ENCODE measurements at places on chromosomes 7 and 10. TPM values are rescaled to one million over a fixed set of nuclear protein-coding genes. Genes with fewer than 3 reads are reported as not detected.

The ADAMTS14 gene
- not detected for total RNA-seq

The CRYGN gene
- not detected for total RNA-seq

DNA sequence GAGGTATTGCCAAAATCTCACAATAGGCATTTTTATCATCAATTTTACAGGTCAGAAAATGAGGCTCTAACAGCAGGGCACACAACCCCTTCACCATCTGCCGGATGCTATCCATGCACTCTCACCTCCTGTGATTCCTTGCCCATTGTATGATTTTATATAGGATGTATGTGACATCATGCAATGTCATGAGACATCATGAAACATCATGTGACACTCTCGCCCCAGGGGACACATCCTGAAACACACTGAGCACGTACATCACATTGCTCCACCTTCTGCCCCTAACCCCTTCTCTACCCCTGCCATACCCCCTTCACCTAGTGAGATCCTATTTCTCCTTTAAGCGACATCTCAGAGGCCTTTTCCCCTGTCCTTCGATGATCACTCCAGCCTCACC is 189.4 kb downstream of the FRMD4A start:
- no peaks in the 10 kb centered on the region for H3K27me3 ChIP-seq
- H3K36me3 ChIP-seq, result no peaks in the 10 kb centered on the region
- DNase-seq, result no peak

DNA sequence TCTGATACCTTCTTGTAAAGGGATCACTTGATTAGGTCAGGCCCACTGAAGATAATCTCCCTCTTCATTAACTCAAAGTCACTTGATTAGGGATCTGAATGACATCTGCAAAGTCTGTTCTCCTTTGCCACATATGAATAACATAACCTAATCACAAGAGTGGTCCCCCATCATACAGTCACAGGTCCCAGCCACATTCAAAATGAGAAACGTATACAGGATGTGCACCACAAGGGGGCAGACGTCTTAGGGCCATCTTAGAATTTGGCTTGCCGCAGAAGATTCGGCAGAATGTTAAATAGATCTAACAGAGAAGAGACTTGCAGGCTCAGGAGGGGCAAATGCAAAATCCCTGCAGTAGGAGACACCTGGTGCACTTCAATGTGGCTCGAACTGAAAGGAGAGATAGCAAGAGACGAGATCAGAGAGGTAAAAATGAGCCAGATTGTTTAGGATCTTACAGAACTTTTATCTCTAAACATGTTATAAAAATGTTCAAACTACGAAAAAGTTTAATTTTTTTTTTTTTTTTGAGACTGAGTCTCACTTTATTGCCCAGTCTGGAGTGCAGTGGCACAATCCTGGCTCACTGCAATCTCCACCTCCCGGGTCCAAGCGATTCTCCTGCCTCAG is 10.4 kb upstream of the SMC3 start:
- H3K4me1 ChIP-seq, result no peaks in the 10 kb centered on the region
- DNase-seq, result no peak
- no peaks in the 10 kb centered on the region for H3K36me3 ChIP-seq
- no peak overlapping the region for H3K4me3 ChIP-seq
- H3K27ac ChIP-seq, result no peak overlapping the region
- H3K27me3 ChIP-seq, result no peaks in the 10 kb centered on the region

DNA sequence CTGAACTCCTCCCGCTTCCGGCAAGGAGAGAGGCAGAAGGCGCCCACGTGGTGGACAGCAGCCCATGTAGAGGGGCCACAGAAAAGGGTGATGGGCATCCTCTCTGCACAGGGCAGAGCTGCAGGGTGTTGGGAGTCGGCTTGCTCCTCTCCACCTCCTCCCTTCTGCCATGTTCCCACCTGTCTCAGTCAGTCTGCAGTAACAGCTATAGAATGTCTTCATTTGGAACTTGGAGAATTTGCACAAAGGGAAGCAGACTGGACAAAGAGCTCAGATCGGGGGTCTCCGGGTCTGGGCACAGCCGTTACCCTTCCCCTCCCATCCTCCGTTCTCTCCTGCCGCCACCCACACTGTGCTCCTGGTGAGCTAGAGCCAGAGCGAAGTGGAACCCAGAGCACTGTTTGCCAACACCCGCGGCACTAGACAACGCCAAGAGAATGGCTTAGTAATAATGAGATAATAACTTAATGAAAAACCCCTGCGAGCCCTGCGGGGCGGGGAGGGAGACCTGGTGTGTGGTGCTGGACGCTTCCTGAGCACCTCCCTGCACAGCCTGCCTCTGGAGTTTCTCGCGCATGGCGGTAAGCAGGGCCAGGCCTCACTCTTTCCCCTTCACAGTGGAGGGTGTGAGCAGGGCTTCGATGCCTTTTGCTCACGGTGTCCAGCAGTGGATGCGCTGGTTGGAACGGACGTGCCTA is 254.7 kb downstream of the PAXIP1 start:
- no peak overlapping the region for H3K4me3 ChIP-seq
- H3K27ac ChIP-seq, result no peak overlapping the region
- H3K36me3 ChIP-seq, result no peaks in the 10 kb centered on the region
- DNase-seq, result no peak
- no peaks in the 10 kb centered on the region for H3K4me1 ChIP-seq

DNA sequence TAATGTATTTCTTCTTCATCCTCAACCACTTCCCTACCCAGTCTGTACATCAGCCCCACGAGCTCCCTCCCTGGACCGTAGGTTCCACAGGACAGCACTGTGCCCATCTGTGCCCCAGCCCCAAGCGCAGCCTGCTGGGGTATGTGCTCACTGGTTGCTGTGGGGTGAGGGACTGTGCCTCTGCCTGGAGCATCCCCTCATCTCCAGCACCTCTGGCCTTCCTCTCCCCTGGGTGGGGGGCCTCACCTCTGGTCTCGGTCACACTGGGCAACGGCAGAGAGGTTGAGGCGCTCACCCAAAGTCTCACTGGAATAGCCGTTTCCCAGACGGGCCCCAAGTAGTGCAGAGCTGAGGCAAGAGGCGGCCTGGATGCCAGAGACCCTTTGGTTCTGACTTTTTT is 1.5 kb upstream of the PRKAR1B start:
- H3K27ac ChIP-seq, result no peak overlapping the region
- no peaks in the 10 kb centered on the region for H3K36me3 ChIP-seq
- peaks cover 33% of the 10 kb centered on the region for H3K4me1 ChIP-seq
- H3K27me3 ChIP-seq, result no peaks in the 10 kb centered on the region
- DNase-seq, result no peak

- DNase-seq, result no peak
- H3K27me3 ChIP-seq, result no peaks in the 10 kb centered on the region
- H3K4me1 ChIP-seq, result peaks cover 16% of the 10 kb centered on the region
- H3K4me3 ChIP-seq, result peak overlapping the region; percentile 28
- H3K36me3 ChIP-seq, result no peaks in the 10 kb centered on the region
Observed at GRCh38 chr7:78768859-78769258, 684.6 kb downstream of the MAGI2 start.

GRCh38 chr7:41955893-41956675 is 253.2 kb upstream of the INHBA start:
- no peak overlapping the region for H3K4me3 ChIP-seq
- peak; percentile 98 for DNase-seq
- H3K27me3 ChIP-seq, result no peaks in the 10 kb centered on the region
- H3K27ac ChIP-seq, result no peak overlapping the region
- H3K4me1 ChIP-seq, result peaks cover 28% of the 10 kb centered on the region
- H3K36me3 ChIP-seq, result no peaks in the 10 kb centered on the region

DNA sequence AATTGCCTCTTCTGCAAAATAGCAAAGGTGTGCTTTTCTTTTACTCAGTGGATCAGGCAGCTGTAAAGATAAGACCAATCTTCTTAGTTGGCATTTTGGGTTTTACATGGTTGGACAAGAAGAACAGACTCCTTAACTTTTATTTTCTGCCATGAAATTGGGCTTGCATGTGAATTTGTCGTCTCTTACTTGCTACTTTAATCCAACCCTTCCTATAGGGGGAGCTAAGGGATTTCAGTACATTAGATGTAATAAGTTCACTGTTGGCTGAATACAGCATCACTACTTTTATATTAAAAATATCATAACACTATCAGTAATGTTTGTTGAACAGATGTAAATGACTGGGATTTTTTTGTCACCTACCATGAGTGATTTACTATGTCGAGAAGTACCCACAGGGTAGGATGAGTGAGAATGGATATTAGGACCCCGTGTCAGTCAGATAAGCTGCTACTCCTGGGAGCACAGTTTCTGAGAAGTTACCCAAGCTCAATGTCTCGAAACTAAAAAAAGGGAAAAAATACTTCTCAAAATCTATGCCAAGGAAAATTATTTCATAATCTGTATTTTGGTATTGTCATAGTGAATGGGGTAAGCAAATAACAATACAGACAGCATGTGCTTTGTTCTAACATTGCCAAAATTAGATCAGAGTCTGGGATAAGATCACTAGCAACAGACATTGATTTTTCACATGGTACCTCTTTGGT is 127.4 kb upstream of the AGR3 start:
- no peaks in the 10 kb centered on the region for H3K27me3 ChIP-seq
- H3K36me3 ChIP-seq, result no peaks in the 10 kb centered on the region
- no peak overlapping the region for H3K4me3 ChIP-seq
- DNase-seq, result no peak

DNA sequence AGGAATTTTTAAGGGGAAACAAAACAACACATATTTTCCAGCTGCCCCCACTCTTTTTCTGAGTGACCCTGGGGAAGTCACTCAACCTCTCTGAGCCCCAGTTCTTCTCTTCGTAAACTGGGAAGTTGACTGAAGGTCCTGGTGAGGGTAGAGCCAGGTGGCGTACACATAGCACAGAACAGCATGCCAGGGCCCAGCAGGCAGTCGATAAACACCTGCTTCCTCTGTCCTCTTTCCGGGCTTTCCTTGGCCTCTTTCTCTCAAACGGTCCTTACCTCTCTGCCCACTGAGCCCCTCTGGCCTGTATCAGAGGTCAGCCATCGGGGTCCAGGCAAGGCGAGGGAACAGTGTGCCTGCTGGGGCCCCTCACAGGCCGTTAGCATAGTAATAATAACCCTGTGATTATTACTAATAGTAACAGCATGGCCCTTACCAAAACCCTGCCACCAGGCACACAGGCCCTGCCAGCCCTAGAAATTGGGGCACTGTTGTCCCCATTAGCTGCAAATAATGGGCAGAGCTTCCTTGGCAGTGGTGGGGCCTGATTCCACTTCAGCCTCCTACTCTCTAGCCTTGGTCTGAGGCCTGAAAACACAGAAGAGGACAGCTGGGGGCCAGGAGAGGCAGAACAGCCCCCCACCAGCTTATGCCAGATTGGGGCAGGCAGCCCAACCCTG is 37.3 kb upstream of the SLC29A3 start:
- no peak overlapping the region for H3K4me3 ChIP-seq
- H3K36me3 ChIP-seq, result no peaks in the 10 kb centered on the region
- DNase-seq, result no peak
- H3K27ac ChIP-seq, result no peak overlapping the region
- no peaks in the 10 kb centered on the region for H3K27me3 ChIP-seq

GRCh38 chr10:132845041-132845551 is 59.1 kb upstream of the NKX6-2 start:
- no peaks in the 10 kb centered on the region for H3K36me3 ChIP-seq
- DNase-seq, result no peak
- no peak overlapping the region for H3K27ac ChIP-seq
- H3K4me3 ChIP-seq, result no peak overlapping the region

DNA sequence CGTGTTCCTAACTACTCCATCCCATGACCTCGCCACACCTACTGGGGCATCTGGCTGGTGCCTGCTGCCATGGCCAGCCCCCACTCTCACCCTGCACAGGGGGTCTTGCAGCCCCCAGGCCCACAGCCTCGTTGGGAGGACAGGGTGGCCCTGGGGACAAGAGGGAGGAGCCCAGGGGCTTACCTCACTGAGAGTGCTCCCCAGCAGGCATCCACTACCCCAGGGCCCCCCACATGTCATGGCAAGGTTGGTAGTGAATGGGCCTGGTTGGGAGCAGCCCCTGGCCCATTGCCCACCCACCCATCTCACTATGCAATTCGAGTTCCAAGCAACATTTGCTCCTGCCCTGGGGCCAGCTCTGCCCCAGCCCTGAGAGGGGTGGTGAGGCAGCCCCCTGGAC is 24.0 kb upstream of the AMZ1 start:
- peaks cover 24% of the 10 kb centered on the region for H3K4me1 ChIP-seq
- no peak overlapping the region for H3K27ac ChIP-seq
- no peaks in the 10 kb centered on the region for H3K36me3 ChIP-seq
- no peak for DNase-seq
- H3K4me3 ChIP-seq, result no peak overlapping the region

DNA sequence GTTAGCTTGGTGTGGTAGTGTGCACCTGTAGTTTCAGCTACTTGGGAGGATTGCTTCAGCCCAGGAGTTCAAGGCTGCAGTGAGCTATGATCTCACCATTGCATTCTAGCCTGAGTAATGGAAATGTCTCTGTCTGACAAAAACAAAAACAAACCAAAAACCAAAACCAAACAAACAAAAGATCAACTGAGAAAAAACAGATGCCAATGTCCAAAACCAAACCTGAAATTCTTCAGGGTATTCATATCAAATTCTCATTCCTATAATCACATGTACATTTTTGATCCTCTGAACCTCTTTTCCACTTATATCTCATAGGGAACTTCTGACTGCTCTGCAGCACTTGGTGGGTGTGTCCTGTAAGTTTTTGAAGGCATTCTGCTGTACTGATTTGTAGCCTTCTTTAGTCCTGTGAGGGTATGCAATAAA is 87.0 kb downstream of the CDK6 start:
- no peaks in the 10 kb centered on the region for H3K36me3 ChIP-seq
- H3K27me3 ChIP-seq, result no peaks in the 10 kb centered on the region
- no peak overlapping the region for H3K4me3 ChIP-seq
- peaks cover 4% of the 10 kb centered on the region for H3K4me1 ChIP-seq

DNA sequence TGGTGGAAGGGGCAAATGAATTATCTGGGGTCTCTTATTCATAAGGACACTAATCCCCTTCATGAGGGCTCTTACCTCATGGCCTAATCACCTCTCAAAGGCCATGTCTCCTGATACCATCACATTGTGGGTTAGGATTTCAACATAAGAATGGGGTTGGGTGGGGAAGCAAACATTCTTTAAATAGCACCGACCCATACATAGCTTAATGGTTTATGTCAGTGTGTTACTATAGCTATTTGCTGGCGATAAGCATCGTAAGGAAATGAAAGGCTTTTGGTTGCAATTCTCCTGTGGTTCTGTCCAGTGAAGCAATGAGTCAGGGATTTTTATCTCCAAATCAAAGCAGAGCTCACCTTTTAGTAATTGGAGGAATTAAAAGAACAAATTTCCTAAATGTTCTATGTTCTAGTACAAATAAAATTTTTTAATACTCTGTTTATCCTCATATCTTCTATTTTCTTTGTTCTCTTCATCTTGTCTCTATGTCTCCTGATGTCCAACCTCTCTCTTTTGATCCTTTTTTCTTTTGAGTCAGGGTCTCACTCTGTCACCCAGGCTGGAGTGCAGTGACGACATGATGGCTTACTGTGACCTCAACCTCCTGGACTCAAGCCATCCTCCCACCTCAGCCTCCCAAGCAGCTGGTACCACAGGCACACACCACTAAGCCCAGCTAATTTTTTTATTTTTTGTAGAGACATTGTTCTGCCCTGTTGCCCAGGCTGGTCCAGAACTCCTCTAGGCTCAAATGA is 57.0 kb upstream of the GLCCI1 start:
- no peak overlapping the region for H3K27ac ChIP-seq
- H3K4me1 ChIP-seq, result no peaks in the 10 kb centered on the region
- no peaks in the 10 kb centered on the region for H3K27me3 ChIP-seq

- DNase-seq, result no peak
- no peak overlapping the region for H3K27ac ChIP-seq
- H3K4me1 ChIP-seq, result no peaks in the 10 kb centered on the region
- H3K36me3 ChIP-seq, result no peaks in the 10 kb centered on the region
- no peak overlapping the region for H3K4me3 ChIP-seq
- no peaks in the 10 kb centered on the region for H3K27me3 ChIP-seq
Observed at GRCh38 chr10:3793553-3793952, 8.5 kb upstream of the KLF6 start.

GRCh38 chr7:47813620-47814260 is 134.5 kb downstream of the PKD1L1 start:
- no peaks in the 10 kb centered on the region for H3K27me3 ChIP-seq
- no peak overlapping the region for H3K27ac ChIP-seq
- H3K36me3 ChIP-seq, result no peaks in the 10 kb centered on the region
- H3K4me3 ChIP-seq, result no peak overlapping the region

All from vagina (tissue), 2 donors.